ENCODE measurements at places on chromosomes 1 and 21.

DNA sequence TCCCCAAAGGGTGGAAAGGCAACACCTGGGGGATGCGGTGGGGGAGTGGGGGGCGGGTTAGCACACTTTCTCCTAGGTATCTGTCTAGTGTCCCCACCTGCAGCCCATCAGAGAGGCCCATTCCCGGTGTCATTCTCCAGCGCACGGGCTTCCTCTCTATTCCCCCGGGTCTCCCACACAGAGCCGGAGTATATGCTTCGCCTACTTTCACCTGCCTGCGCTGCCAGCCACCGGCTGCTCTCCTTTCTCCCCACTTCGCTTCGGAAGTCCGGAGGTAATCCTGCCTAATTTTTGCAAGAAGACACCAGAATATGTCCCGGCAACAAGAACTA lies 852 bp downstream of the RGS7 start:
- DNase-seq = no peak

DNA sequence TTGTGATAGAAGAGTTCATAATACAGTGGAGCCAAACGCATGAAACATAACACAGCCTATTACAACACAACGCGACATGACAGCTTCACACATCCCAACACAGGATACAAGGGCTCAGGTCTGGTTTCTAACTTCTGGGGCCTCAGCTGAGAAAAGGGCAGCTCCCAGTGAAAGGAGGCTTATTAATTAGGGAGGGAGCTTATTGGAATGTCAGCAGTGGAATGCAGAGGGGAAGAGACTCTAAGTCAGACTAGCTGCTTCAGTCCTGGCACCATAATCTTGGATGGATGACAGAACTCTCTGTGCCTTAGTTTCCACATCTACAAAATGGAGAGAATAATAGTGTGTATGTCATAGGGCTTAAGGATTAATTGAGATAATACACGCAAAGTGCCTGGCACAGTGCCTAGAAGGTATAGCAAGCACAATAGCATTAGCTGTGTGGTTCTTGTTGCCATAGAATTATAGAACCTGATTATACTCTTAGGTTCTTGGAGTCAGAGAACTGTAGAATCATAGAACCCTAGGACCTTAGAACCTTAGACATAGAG lies 22.7 kb upstream of the SLC2A1 start:
- DNase-seq = no peak

- no peak for DNase-seq
These were observed 43.5 kb upstream of the MCOLN3 start for GRCh38 chr1:85091671-85092280.

DNA sequence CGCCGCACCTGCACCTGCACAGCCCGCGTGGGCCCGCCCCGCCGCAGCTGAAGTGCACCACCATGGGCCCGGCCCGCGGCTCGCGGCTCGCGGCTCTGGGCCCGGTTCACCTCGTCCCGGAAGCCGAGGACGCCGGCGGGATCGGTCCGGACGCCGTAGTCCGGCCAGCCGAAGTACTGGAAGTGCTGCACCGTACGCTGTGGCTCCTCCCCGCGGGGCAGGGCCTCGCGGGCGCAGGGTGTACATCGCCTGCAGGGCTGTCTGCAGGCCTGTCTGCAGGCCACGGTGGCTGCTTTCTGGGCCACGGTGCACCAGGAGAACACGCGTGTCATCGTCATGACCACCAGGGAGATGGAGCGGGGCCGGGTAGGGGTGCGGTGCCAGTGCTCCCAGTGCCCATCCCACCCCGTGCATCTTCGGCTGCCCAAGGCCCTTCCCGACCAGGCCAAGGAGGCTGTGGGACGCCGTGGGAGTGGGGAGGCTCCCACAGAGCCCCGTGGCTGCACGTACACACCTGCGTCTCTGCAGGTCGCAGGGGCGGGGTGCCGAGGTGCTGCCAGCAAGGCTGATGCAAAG lies 6.7 kb downstream of the RNF223 start:
- DNase-seq = no peak

GRCh38 chr1:179881642-179882252 lies 338 bp upstream of the TOR1AIP1 start:
- DNase-seq = no peak

- no peak for DNase-seq
These were observed 50.7 kb downstream of the PGM1 start for GRCh38 chr1:63643926-63644325.

GRCh38 chr1:63935143-63935542 lies 161.3 kb downstream of the ROR1 start:
- DNase-seq = no peak

- DNase-seq = no peak
These were observed 14.5 kb upstream of the CFHR4 start for GRCh38 chr1:196873385-196873784.

DNA sequence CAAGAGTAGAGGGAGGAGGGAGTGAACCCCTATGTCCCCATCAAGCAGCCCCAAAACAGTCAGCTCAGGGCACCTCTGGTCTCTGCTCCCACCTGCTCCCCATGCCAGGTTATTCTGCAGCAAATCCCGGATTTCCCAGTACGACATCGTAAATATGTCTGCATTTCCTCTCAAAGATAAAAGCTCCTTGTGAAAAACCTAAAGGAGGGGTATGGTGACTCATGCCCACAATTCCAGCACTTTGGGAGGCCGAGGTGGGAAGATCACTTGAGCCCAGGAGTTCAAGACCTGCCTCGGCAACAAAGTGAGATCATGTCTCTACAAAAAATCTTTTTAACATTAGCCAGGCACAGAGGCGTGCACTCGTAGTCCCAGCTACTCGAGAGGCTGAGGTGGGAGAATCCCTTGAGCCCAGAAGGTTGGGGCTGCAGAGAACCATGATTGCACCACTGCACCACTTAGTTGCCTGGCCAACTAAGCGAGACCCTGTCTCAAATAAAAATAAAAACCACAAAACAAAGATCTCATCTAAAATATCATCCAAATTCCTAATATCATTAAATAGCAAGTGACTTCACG lies 7.1 kb downstream of the ACOT7 start:
- DNase-seq = no peak

DNA sequence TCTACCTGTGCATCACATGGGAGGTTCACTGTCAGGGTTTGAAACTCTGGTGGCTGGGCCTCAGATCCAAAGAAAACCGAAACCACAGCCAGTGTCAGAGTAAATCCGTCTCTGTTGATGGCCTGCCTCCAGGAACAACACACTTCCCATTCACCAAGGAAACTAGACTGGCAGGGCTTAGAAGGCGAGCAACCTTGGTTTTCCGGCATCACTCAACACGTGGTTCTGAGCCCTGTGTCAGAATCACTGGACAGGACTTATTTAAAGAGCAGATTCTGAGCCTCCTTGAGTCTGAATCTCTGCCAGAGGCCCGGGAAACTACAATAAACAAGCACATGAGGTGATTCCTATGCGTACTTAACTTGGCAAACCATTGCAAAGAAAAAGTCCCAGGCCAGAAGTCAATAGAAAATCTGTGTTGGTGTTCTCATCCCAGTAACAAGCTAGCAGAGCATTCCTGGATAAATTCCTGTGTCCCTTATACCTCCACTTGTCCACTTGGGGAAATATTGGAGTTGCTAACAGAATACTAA lies 70.0 kb downstream of the KCTD3 start:
- no peak for DNase-seq

GRCh38 chr1:234841281-234841680 lies 231.3 kb upstream of the IRF2BP2 start:
- DNase-seq = no peak

- DNase-seq = peak; percentile 29
These were observed 3.2 kb downstream of the FCRL2 start for GRCh38 chr1:157773493-157774350.

- no peak for DNase-seq
These were observed 220.8 kb upstream of the NRIP1 start for GRCh38 chr21:15285556-15285955.

Measured in iPS DF 6.9 (cell line).